Immature natural killer cell (primary cell): ENCODE measurements at places on chromosomes 13 and 19. TPM values are rescaled to one million over a fixed set of nuclear protein-coding genes. Genes with fewer than 3 reads are reported as not detected.

ZNF471 gene
- polyA plus RNA-seq: not detected

- DNase-seq: no peak
- peaks cover 3% of the 10 kb centered on the region for H3K27me3 ChIP-seq
- no peak overlapping the region for H3K27ac ChIP-seq
- no peaks in the 10 kb centered on the region for H3K4me1 ChIP-seq
Observed at GRCh38 chr13:42363941-42364612, 92.1 kb downstream of the AKAP11 start.

GRCh38 chr19:55112246-55112776 lies 5.1 kb downstream of the PPP1R12C start:
- H3K36me3 ChIP-seq: no peaks in the 10 kb centered on the region
- no peak for DNase-seq
- H3K4me1 ChIP-seq: peaks cover 34% of the 10 kb centered on the region
- no peak overlapping the region for H3K4me3 ChIP-seq
- peaks cover 7% of the 10 kb centered on the region for H3K27me3 ChIP-seq
- H3K27ac ChIP-seq: no peak overlapping the region

DNA sequence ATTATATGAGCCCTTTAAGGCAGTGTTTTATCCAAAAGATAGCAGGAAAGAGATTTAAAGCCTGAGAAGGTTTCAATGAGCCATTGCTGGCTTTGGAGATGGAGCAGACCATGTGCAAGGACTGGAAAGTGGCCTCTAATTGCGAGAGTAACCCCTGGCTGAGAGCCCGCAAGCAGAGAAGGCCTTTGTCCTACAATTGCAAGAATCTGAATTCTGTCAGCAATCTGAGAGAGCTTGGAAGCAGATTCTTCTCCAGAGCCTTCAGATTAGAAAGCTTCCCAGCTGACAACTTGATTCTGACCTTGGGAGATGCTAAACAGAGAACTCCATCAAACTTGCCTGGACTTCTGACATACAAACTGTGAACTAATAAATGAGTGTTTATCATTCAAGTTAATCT lies 528.7 kb upstream of the KLF12 start:
- H3K27me3 ChIP-seq: peaks cover 5% of the 10 kb centered on the region
- no peaks in the 10 kb centered on the region for H3K4me1 ChIP-seq
- H3K27ac ChIP-seq: no peak overlapping the region

ZNF91 gene
- polyA plus RNA-seq: 19.7 TPM

DNA sequence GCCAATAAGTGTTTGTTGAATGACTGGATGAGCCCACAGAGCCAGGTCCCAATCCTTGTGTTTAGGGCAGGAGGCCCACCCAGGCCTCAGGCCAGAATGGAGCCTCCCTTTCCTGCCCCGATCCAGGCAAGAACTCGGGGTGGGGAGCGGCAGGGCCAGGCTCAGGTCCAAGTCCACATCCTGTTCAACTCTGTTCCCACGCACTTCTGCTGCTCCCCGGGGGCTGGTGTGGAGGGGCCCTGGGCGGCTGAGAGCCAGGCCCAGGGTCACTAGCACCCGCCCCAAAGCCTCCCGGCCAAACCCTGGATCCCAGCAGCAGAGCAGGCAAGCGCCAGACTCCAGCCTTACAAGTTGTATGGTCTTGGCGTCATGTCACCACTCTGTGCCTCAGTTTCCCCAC lies 8.0 kb downstream of the ANGPTL8 start:
- DNase-seq: no peak
- no peak overlapping the region for H3K4me3 ChIP-seq
- no peaks in the 10 kb centered on the region for H3K36me3 ChIP-seq
- H3K4me1 ChIP-seq: peaks cover 5% of the 10 kb centered on the region
- peaks cover 3% of the 10 kb centered on the region for H3K27me3 ChIP-seq
- no peak overlapping the region for H3K27ac ChIP-seq

LYL1 gene
- 1.1 TPM for polyA plus RNA-seq
